ENCODE measurements at places on chromosomes 6 and 20. TPM values are rescaled to one million over a fixed set of nuclear protein-coding genes. Genes with fewer than 3 reads are reported as not detected.

GRCh38 chr6:1238040-1238439 is 73.9 kb upstream of the FOXQ1 start:
- no peak overlapping the region for H3K27ac ChIP-seq
- H3K4me3 ChIP-seq: no peak overlapping the region
- no peaks in the 10 kb centered on the region for H3K27me3 ChIP-seq
- no peak for DNase-seq

DNA sequence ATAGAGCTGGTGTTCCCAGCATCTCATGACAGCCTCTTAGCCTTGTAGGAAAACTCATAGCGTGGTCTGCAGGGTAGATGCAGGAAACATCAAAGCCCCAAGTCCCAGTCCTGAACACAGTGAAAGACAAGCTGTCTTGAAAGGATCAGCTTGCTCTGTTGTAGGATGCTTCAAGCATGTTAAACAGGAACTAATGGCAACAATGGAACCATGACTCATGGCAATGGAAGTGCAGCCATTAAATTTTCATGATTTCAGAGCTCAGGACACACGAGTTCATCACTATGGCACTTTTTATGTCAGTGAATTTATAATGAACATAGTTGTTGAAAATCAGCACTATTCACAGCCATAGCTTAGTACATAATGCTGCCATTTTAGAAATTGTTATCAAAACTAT is 367.7 kb downstream of the KIF16B start:
- no peaks in the 10 kb centered on the region for H3K36me3 ChIP-seq
- DNase-seq: no peak
- H3K4me3 ChIP-seq: no peak overlapping the region
- no peaks in the 10 kb centered on the region for H3K4me1 ChIP-seq
- H3K27ac ChIP-seq: no peak overlapping the region

GRCh38 chr6:13511913-13512717 is 24.7 kb upstream of the GFOD1 start:
- no peak for DNase-seq
- peaks cover 13% of the 10 kb centered on the region for H3K4me1 ChIP-seq
- no peaks in the 10 kb centered on the region for H3K27me3 ChIP-seq
- H3K36me3 ChIP-seq: no peaks in the 10 kb centered on the region
- no peak overlapping the region for H3K4me3 ChIP-seq
- H3K27ac ChIP-seq: no peak overlapping the region

GRCh38 chr6:77987035-77987384 is 334.2 kb downstream of the MEI4 start:
- no peak overlapping the region for H3K27ac ChIP-seq
- H3K4me3 ChIP-seq: no peak overlapping the region
- no peaks in the 10 kb centered on the region for H3K27me3 ChIP-seq
- no peak for DNase-seq

DNA sequence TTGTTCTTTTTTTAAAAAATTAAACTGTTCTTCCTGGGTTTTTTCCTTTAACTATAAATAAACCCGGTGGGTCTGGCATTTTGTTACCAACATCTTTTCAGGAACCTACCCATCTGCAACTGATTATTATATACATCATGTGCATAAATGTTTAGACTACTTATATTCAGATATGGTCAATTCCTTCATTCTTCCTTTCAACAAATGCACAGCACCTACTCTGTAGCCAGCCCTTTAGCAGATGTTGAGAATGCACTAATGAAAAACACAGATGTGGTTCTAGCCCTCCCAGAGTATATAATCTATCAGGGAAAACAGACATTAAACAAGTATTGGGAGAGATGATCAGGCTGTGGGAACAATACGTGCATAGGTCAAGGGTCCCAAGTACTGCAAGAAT is 237.1 kb downstream of the UST start:
- no peak for DNase-seq
- no peaks in the 10 kb centered on the region for H3K4me1 ChIP-seq

DNA sequence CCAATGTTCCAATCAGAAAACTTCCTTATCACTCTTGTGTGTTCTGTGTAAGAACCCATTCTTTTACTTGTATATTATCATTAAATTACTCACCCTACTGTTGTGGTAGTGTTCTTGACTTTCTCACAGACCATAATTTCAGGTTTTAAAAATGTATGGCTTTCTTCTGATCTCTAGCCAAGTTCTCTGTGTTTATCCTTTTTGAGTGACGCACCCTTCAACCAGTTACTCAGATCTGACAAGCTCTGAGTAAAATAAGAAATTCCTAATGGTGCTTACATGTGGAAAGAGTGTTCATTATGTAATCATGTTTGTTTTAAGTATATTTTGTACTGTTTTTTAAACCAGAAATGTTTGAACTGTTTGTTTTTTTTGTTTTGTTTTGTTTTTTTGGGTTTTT is 11.0 kb downstream of the TBPL1 start:
- H3K27ac ChIP-seq: no peak overlapping the region
- H3K4me3 ChIP-seq: no peak overlapping the region
- H3K36me3 ChIP-seq: no peaks in the 10 kb centered on the region
- H3K27me3 ChIP-seq: no peaks in the 10 kb centered on the region
- DNase-seq: no peak
- peaks cover 15% of the 10 kb centered on the region for H3K4me1 ChIP-seq

- H3K27me3 ChIP-seq: peaks cover 13% of the 10 kb centered on the region
- H3K4me1 ChIP-seq: no peaks in the 10 kb centered on the region
- no peak overlapping the region for H3K4me3 ChIP-seq
- H3K27ac ChIP-seq: no peak overlapping the region
- no peak for DNase-seq
Observed at GRCh38 chr20:24872291-24873024, 76.6 kb upstream of the CST7 start.

- no peak for DNase-seq
- H3K4me3 ChIP-seq: no peak overlapping the region
- no peaks in the 10 kb centered on the region for H3K36me3 ChIP-seq
- H3K27me3 ChIP-seq: peaks cover 45% of the 10 kb centered on the region
- no peak overlapping the region for H3K27ac ChIP-seq
Observed at GRCh38 chr6:26268659-26269402, 96.2 kb upstream of the BTN3A2 start.

DNA sequence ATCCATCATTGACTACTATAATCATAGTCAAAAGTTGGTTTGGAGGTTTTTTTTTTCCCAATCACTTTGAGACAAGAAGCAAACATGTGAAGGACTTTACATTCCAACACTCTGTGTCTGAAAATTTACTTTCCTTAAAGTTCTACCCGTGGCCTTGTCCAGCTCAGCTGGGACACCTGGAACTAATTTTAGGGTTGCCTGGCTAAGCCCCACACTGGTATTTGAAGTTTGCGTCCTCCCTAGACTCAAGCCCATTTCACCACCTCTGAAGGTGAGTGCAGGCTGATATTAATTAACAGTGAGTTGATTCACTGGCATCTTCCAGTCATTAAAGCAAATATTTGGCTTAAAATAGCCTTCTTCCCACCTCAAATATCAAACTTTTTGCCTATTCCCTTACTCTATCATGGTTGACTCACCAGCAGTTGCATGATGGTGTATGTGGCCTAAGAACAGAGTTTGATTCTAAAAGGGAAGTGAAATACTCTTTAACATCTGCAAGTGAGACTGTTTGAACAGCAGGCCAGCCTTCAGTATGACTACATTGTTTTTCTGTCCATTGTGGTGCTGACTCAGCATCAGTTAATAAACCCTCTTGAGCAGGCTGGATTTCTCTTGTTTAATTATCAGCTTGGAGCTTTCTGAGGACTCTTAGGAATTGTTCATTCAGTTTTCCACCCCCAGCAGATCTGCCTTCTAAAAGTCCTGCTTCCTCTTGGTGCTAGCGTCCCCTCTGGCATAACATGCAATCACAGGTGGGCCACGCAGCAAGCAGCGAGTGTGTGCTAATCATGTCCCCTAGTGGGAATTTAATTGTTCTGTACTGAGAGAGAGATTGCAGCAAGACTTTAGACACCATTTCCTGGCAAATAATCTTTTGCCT is 1.8 kb upstream of the PRDM1 start:
- H3K27me3 ChIP-seq: peaks cover 13% of the 10 kb centered on the region
- no peaks in the 10 kb centered on the region for H3K36me3 ChIP-seq
- H3K4me1 ChIP-seq: peaks cover 37% of the 10 kb centered on the region
- H3K27ac ChIP-seq: peak overlapping the region; percentile 79

DNA sequence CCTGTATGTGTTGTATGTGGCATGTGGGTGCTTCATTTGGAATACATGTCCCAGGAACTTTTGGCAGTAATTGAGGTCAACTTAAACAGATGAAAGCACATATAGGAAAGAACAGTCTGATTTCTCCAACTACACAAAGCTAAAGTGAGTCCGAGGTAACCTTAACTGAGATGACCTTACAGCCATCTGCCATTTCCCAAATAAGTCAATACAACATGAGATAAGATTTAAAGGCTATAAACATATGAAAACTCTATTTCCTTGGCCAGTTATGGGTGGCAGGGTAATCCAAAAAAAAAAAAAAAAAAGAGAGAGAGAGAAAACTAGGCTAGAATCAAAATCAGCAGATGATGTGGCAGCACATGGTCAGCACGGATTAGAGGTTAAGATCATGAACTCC is 1068.3 kb downstream of the KHDRBS2 start:
- DNase-seq: no peak
- no peaks in the 10 kb centered on the region for H3K4me1 ChIP-seq
- H3K36me3 ChIP-seq: no peaks in the 10 kb centered on the region
- no peaks in the 10 kb centered on the region for H3K27me3 ChIP-seq

Gene C6orf47
- total RNA-seq: 24.7 TPM

Gene SLC22A7
- total RNA-seq: not detected

Gene POM121L2
- not detected for total RNA-seq

Gene EPPIN
- total RNA-seq: 0.38 TPM

Gene GGT7
- 24.0 TPM for total RNA-seq

Data from lower lobe of right lung (tissue), 2 donors.